ENCODE measurements at places on chromosomes 11 and 22. TPM values are rescaled to one million over a fixed set of nuclear protein-coding genes. Genes with fewer than 3 reads are reported as not detected.

GRCh38 chr11:64312947-64313346, 4.4 kb downstream of the TRMT112 start:
- H3K27ac ChIP-seq: no peak overlapping the region
- H3K4me1 ChIP-seq: peaks cover 23% of the 10 kb centered on the region
- no peaks in the 10 kb centered on the region for H3K27me3 ChIP-seq
- no peak overlapping the region for H3K4me3 ChIP-seq

Gene OR4C16
- total RNA-seq: not detected

DNA sequence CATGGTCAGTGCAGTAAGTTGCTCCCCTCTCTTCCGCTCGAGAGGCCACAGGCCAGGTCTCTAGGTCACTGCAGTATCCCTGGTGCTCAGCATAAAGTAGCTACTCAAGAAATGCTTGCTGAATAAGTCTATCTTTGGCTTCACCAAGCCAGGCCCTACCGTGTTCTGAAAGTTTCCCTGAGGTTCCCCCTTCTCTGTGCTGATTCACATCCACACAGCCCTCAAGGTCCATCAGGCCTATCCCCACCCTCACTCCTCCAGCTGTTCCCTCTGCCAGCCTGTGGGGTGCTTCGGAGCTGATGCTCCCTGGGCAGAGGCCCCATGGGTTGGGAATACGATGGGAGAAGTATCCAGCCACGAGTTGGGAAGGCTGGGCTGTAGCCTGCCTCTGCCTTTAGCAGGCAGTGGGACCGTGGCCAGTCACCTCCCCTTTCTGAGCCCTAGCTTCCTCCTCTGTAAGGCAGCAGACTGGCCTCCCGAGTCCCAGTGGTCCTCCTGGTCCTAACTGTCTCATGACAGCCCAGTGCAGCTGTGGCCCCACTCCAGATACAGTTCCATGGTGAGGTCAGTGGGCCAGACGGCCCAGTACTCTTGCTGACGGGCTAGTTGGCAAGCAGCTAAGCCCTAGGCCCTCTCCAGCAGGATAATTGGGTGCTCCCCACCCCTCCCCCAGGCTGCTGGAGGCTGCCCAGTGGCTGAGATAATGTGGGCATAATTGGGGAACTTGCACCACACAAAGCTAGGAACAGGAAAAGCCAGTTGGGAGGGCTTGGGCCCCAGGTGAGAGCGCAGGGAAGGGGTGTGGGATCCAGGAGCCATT, 48.2 kb downstream of the NECTIN1 start:
- H3K36me3 ChIP-seq: no peaks in the 10 kb centered on the region
- no peak overlapping the region for H3K4me3 ChIP-seq
- no peaks in the 10 kb centered on the region for H3K27me3 ChIP-seq
- H3K27ac ChIP-seq: no peak overlapping the region

GRCh38 chr11:28536504-28537267, 428.5 kb downstream of the METTL15 start:
- no peaks in the 10 kb centered on the region for H3K4me1 ChIP-seq
- no peaks in the 10 kb centered on the region for H3K36me3 ChIP-seq
- DNase-seq: no peak
- H3K27me3 ChIP-seq: no peaks in the 10 kb centered on the region
- H3K4me3 ChIP-seq: no peak overlapping the region

DNA sequence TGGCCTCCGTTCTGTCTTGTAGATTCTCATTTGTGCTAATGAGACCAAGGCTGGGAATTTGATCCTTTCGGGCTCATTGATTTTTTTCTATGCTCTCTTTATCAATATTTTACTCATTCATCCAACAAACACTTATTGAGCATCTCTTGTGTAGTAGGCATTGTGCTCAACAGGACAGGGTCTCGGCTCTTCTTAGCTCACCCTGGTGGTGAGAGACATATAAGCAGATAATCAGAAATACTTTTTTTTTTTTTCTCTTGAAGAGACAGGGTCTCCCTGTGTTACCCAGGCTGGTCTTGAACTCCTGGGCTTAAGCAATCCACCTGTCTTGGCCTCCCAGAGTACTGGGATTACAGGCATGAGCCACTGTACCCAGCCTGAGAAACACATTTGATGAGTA, 48.0 kb upstream of the SLC5A1 start:
- peaks cover 3% of the 10 kb centered on the region for H3K27me3 ChIP-seq
- no peak overlapping the region for H3K4me3 ChIP-seq
- H3K36me3 ChIP-seq: no peaks in the 10 kb centered on the region
